ENCODE measurements at places on chromosomes 11 and 22. TPM values are rescaled to one million over a fixed set of nuclear protein-coding genes. Genes with fewer than 3 reads are reported as not detected.

SLC35E4 gene
- total RNA-seq, result 6.2 TPM

NLRP14 gene
- 0.49 TPM for total RNA-seq

GRCh38 chr11:113242767-113243397 is 71.5 kb upstream of the TTC12 start:
- no peak for DNase-seq

GRCh38 chr22:30717331-30717921 is 22.8 kb downstream of the OSBP2 start:
- peak; percentile 54 for DNase-seq

DNA sequence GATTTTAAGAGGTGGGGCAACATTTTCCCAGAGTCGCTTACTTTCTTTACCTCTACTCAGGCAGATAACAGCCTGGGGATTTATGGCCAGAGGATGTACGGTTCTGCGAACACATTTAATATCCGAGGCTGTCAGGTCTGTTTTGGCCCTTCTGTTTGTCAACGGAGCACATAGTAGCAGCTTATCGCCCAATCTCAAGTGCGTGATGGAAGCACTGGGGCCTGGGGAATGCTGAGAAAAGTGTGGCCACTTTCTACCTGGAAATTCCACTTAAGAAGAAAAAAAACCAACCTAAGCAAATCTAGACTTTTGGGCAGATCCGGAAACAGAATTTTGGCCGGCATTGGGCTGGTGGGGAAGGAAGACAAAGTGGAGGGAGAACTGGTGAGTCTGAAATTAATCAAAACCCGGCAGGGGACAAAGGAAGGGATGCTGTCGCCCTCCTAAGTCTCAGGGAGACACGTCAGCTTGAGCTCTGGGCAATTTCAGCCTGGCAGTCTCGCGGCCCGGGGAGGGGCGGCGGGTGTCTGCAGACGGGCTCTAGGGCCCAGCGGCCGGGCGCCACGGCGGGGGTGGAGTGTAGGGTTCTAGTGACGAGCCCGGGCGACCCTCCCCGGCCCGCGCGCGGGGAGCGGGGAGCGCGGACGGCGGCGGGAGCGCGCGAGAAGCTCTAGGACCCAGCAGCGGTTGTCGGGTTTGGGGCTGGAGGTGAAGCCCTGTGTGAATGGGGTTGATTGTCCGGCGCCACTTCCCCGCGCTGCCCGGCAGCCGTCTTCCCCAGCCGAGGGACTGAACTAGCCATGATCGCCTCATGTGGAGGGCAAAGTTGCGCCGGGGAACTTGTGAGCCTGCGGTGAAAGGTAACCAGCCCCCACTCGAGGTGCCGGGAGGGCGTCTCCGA is at the start of gene AMOTL1:
Gene AMOTL1, plus strand, starts transcription at position 656 of the 901 bp plus-strand sequence. Its CDS starts 156 bp downstream, at position 812.
- DNase-seq, result peak; percentile 65

GRCh38 chr11:72038491-72038890 is 39.8 kb downstream of the IL18BP start:
- no peak for DNase-seq

DNA sequence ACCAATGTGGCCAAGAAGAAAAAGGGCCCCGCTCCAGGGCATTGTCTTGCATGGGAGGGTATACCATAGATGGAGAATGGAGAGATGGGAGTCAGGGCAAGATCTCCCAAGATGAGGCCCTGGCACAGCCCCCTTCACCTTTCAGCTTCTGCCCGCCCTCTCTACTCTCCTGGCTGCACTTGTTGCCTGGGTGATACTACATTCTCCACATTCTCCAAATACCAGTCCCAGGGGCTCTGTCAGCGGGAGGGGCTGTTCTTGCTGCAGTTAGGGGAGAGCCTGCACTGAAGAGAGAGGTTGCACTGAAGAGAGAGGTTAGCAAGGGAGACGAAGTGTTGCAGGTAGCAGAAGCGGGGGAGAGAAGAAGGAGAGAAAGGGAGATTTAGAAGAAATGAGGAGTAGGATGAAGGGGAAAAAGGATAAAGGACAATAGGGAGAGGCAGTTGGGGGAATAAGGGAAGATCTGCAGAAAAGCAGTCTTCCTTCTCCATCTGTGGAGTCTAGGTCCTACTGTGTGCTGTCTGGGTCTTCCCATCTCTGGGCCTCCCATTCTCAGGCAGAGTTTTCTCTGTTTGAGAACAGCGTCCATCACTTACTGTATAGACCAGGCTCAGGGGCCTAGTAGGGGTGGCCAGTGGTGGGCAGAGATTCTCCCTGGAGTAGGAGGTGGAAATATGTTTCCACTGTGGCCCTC is 8.0 kb downstream of the PHLDB1 start:
- DNase-seq, result no peak

DNA sequence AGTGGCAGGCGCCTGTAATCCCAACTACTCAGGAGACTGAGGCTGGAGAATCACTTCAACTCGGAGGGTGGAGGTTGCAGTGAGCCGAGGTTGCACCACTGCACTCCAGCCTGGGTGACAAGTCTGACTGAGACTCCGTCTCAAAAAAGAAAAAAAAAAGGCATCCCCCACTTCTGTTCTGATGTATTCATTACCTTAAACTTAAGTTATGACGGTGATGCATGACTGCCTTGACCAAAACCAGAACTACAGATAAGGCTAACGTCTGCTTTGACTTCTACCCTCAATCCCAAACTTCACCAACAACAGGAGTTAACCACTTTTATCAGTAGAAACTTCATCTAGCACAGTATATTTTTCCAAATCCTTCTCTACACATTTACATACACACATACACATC is 9.9 kb downstream of the HTR3A start:
- no peak for DNase-seq

- no peak for DNase-seq
These were observed 25.4 kb downstream of the NEAT1 start for GRCh38 chr11:65448074-65448417.

DNA sequence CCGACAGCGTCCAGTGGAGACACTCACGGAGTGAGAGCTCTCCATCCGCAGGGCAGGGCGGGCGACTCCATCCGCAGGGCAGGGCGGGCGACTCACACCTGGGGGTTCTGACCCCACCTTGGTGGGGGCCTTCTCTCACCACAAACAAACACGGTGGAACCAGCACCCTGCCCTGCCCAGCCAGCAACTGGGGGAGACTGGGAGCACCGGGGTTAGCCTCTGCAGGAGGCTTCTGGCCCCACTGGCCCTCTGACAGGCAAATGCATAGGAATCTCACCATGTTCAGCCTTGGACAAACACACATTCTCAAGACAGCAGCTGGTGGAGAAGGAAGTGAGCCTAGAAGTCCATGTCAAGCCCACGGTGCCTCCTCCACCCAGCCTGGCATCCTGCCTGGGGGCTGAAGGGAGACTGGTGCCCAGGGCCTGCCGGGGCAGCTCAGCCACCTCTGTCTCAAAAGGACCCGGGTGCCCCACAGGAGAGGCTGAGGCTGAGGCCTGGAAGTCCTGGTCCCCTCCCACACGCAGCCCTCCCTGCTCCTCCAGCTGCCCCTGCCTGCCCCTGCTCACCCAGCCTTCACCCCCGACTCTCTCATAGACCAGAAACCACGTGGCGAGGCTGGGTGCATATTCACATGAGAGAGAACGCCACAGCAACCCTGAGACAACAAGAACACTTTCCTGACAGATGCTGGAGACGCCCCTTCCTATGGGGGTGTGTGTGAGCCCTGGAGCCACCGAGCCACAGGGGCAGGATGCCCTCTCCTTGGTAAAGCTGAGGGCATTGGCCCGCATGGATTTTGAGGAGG is 98.4 kb upstream of the B3GAT1 start:
- DNase-seq, result no peak
